Fibroblast of skin of back (primary cell): ENCODE measurements at places on chromosomes 1 and 21.

DNA sequence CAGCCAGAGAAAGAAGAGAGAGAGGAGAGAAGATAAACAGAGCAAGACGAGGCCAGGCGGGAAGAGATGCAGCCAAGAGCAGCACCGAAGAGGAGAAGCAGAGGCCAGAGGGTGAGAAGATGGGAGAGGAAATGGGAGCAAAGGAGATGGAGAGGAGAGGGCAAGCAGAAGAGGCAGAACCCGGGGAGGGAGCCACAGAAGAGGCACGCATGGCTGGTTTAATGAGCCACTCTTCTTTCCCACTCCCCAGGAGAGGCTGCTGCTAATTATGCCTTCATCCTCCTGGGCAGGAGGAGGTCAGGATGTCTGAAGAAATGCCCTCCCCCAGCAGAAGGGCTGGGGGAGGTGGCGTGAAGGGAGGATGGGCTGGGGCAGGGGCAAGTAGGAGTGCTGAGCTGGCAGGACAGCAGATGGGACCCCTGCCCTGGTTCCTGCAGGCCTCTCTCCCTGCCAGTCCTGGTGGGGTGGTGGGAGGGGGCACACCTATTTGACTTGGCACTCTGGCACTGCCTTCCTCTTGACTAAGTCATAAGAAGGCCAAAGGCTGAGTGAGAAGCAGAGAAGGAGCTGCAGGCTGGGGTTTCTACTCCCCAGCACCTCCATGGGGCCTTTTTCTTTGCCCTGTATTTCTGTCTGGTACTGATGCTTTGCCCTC, 32.3 kb downstream of the KIRREL1 start:
- no peak for DNase-seq

GRCh38 chr1:116365857-116366256, 7.2 kb upstream of the ATP1A1 start:
- no peak for DNase-seq

GRCh38 chr1:109370712-109371340, 26.9 kb downstream of the SORT1 start:
- DNase-seq = peak; percentile 99

GRCh38 chr1:79109445-79109844, 102.9 kb upstream of the ADGRL4 start:
- DNase-seq = no peak

GRCh38 chr1:27528818-27529703, 39.1 kb upstream of the WASF2 start:
- DNase-seq = peak; percentile 52

DNA sequence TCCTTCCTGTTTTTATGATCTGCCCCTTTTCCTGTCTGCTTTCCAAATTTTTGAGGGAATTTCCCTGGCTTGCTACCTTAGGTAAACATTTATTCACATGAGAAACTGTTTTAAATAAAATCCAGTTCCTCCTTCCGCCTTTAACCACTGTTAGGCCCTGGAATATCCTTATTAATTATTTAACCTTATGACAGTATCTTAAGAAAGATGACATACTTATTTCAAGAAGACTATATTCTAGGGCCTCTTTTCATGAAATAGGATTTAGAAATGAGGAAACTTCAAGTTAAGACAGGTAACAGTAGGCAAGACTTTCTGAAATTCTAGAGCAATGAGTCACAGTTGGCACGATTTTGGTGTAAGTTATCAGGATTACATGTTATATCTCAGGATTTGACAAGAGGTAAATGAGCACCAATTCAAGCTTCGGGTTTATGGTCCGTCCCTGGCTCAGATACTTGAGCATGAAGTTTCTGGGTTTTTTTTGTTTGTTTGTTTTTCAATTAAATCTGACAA, 2.0 kb upstream of the TNFSF18 start:
- no peak for DNase-seq

DNA sequence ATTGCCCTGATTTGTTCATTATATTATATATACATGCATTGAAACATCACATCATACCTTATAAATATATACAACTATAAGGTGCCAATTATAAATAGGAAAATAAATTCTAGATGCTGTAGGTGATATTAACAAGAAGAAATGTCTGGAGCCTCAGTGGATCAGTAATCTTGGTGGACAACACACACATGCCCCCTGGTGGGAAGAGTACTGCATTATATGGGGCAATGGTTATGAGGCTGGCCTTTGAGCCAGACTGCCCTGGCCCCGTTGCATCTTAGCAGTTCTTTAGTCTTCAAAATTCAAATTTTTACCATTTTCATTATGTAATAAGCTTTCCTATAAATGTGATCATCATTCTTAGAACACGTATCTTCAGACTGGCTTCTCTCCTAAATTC, 335.0 kb upstream of the GREM2 start:
- DNase-seq = peak; percentile 53

- peak; percentile 38 for DNase-seq
Measured at GRCh38 chr1:31302709-31303441, 6.0 kb downstream of the ZCCHC17 start.

DNA sequence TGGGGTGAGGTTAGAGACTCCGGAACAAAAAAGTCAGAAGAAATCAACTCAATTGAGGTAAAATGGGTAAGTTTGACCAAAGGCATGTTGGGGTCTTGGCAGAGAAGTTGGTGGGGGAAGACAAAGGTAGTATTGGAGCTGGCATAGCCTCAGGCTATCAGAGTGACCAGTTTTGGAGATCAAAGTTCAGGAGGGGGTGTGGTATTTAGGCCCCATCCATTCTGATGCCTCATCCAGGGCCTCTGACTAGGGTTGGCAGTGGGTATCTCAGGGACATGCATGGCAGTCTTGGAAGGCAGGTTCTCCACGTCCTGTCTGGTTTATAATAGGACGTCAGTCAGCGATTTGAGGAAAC, 73.2 kb upstream of the TRABD2B start:
- no peak for DNase-seq

GRCh38 chr1:2481885-2482284, 5.8 kb downstream of the PLCH2 start:
- no peak for DNase-seq

- no peak for DNase-seq
Measured at GRCh38 chr1:76418531-76418930, 344.0 kb downstream of the ST6GALNAC3 start.

- DNase-seq = no peak
Measured at GRCh38 chr1:115655306-115655663, 13.5 kb downstream of the VANGL1 start.

- DNase-seq = no peak
Measured at GRCh38 chr1:91018006-91018405, 3.8 kb downstream of the ZNF644 start.

DNA sequence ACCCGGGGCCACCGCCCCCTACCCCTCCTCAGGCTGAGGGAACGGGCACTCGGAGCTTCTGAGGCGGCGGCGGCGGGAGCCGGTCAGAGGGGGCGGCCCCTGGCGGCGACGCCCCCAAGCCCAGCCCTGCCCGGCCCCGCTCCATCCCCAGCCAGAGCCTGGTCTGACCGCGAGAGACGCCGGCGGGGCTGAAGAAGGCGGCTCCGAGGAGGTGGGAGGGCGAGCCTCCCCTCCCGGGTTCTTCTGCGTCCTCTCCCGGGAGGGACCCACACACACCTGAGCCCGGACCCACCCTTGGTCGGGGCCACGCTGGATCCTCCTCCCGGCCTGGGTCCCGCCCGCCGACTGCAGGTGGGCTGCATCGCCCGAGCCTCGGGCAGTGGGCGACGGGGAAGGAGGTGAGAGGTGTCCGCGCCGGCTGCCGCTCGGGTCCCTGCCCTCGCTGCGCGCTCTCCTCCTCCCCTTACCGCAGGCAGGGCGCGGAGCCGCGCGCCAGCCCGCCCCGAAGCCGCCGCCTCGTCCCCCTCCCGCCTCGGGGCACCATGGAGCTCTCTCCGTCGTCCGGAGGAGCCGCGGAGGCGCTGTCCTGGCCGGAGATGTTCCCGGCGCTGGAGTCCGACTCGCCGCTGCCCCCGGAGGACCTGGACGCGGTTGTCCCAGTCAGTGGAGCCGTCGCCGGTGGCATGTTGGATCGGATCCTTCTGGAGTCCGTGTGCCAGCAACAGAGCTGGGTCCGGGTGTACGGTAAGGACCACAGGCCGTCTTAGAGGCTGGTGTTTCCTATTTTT, at the start of gene RASAL2:
Gene RASAL2, plus strand, starts transcription at position 154 of the 788 bp plus-strand sequence. Its CDS starts 389 bp downstream, at position 543.
- peak; percentile 75 for DNase-seq

DNA sequence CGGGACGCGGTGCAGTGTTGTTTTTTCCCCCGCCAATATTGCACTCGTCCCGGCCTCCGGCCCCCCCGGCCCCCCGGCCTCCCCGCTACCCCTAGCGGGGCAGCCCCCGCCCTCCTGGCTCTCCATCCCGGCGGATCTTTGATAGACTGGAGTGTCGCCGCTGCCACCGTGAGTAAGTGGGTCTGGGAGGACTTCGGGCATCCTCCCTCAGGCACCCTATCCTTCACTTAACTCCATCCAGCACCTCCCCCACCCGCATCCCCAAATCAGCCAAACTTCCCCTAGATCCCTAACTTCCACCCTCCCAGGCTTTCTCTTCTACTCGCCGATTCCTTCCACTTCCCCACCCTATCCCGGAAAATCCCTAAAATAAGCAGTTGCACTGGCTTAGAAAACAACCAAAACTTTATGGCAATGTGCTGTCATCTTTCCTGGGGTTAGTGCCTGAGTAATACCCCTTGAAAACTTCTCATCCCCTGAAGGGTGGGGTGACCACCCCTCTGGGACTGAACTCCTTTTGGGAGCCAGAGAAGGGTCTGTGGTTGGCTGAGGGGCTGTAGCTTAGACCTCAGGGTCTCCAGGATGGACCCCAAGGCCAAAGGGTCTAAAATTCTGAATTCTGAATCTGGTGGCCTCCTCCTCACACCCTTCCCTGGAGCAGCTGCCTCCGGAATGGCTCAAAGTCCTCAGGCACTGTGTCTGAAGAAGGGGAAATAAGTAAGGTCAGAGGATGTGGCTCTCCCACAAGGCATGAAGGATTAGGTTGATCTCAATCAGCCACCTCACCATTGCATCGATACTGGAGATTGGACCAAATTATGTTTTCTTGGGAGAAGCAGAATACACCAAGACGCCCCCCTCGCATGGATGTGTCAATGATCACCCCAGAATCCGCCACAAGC, 12.2 kb downstream of the THBS3 start:
- no peak for DNase-seq

DNA sequence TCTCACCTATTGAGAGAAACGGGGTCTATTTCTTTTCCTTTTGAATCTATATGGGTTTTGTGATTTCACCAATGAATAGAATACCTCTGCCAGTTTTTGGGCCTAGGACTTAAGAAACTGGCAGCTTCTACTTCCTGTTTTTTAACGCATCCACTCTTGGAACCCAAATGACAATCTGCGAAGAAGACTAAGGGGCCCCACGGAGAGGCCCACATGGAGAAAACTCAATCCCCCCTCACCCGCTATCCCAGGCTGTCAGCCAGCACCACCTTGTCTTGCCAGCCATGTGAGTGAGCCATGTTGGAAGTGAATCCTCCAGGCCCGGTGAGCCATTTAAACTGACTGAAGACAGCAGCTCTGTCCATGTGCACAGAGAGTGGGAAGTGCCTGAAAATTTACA, 3.6 kb upstream of the HENMT1 start:
- no peak for DNase-seq

DNA sequence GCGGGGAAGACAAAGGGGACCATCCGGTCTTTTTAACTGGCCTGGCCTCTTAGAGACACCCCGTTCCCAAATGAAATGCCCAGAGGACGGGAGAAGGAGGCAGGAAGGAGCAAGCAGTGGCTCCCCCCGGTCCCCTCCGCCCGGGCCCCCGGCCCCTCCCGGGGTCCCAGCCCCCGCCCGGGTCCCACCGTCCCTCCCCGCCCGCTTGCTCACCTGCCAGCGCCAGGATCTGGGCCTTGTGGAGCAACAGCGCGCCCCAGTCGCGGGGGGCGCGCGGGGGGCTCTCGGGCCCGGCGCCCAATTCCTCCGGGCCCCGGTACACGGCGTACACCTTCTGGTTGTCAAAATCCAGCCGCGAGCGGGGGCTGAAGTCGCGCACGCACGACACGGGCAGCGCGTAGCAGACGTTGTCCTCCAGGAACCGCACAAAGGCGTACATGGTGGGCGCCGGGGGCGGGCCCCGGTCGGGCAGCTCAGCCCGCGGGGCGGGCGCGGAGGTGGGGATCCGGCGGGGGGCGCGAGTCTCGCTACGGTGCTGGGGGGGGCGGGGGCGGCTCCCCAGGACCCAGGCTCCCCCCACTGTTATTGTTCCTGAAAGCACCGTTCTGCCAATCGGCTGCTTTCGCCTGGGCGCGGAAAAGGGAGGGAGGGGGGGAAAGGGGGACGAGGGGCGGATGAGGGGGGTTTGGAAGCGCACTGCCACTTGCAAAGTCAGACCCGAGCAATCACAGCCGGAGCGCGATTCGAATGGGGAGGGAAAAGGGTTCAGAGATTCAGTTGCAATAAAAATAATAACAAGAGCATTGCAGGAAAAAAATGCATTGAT, at the start of gene BEND5:
Gene BEND5, minus strand, starts transcription at position 499 of the 826 bp plus-strand sequence. Its CDS starts 60 bp downstream, at position 439.
- peak; percentile 67 for DNase-seq

GRCh38 chr1:46607345-46608130, 3.5 kb upstream of the MKNK1 start:
- no peak for DNase-seq

DNA sequence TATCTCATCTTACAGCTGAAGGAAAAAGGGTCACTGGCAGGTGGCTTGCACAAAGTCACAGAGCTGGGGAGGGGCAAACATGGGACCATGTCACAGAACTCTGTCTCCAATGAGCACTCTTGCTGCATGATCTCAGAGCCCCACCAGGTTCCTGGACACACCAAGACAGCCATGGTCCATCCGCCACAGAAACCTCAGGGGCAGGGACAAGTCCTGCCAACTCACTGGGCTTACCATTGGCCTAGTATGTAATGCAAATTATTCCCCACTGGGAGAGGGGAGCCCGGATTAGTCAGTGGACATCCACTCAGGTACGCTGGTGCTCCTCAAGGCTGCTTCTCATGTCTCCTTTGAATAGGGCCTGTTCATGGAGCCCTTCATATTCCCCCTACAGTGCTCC, 14.2 kb downstream of the S100A7A start:
- DNase-seq = no peak

DNA sequence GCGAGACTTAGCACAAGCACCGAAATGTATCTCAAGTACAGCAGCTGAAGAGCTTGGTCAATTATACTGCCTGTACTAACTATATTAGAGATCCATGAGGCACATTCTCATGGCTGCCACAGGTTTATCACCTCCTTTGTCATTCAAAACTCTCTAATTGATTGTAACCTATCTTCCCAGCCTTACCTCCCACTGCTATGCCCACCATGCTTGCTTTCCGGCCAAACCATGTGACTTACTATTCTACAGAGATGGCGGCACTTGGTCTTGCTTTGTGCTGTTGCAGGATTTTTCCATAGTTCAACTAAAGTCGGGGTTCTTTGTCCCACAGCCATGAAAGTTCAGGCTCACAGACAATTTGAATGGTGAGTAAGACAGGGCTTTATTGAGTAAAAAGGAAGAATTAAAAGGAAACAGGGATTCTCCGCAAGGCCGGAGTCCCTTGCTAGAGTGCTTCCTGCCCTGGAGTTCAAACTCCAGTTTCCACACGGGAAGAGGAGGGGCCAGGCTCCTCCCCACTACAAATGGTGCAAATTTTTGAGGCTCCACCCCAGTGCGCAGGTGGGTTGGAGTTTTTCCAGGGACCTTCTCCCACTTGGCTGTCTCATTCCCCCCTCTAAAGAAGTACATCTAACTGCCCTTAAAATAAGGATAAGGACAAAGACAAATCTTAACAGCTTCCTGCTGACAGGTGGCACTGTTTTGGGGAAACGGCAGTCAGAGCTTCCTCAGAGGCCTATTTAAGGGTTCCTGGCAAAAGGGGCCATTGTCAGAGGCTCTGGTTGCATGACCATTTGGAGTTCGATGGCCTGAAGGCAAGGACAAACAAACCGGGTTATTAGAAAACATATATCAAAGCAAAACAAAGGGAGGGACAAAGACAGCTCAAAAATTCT, 28.7 kb downstream of the FMO2 start:
- no peak for DNase-seq
